Stimulated activated CD8-positive, alpha-beta memory T cell treated with anti-CD3 and anti-CD28 coated beads, Interleukin-4, amount 100 ng/mL, for 4 hours (primary cell): ENCODE measurements at places on chromosomes 3 and 15.

DNA sequence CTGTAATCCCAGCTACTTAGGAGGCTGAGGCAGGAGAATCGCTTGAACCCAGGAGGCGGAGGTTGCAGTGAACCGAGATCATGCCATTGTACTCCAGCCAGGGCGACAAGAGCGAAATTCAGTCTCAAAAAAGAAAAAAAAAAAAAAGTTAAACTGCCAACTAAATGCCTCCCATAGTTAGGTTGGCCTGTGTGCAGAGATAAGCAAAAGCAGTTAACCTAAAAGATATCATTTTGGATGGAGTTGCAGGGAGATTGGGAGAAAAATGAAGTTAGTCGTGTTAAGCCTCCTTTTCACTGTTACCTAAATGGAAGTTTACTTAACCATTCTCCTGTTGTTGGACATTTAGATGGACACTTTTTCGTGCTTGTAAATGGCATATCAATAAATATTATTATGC is 11.4 kb upstream of the FETUB start:
- no peak for DNase-seq

DNA sequence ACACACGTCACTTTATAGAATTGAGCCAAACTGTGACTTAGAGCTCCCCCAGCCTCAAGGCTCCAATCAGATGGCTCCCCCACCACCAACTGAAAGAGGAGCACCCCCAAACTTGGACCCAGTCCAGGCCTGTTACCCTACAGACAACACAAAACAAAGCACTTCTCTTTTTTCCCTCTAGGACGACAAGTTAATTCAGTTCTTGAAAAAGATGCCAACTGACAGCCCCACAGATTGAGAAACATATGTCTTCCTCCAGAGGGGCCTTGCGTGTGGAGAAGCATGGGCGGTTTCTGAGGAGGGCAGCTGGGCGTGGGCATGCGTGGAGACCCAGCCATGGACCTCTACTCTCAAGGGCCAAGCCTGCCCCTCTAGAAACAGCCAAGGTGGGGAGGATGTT is 229.5 kb downstream of the SHQ1 start:
- no peak for DNase-seq

DNA sequence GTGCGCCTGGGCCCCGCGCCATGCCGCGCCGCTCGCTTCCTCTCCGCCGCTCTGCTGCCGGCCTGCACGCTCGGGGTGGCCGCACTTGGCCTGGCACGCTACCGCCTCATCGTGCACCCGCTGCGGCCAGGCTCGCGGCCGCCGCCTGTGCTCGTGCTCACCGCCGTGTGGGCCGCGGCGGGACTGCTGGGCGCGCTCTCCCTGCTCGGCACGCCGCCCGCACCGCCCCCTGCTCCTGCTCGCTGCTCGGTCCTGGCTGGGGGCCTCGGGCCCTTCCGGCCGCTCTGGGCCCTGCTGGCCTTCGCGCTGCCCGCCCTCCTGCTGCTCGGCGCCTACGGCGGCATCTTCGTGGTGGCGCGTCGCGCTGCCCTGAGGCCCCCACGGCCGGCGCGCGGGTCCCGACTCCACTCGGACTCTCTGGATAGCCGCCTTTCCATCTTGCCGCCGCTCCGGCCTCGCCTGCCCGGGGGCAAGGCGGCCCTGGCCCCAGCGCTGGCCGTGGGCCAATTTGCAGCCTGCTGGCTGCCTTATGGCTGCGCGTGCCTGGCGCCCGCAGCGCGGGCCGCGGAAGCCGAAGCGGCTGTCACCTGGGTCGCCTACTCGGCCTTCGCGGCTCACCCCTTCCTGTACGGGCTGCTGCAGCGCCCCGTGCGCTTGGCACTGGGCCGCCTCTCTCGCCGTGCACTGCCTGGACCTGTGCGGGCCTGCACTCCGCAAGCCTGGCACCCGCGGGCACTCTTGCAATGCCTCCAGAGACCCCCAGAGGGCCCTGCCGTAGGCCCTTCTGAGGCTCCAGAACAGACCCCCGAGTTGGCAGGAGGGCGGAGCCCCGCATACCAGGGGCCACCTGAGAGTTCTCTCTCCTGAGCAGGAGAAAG is 951 bp downstream of the GPR62 start:
- DNase-seq = no peak

GRCh38 chr3:77427528-77427927 is 387.6 kb downstream of the ROBO2 start:
- no peak for DNase-seq

DNA sequence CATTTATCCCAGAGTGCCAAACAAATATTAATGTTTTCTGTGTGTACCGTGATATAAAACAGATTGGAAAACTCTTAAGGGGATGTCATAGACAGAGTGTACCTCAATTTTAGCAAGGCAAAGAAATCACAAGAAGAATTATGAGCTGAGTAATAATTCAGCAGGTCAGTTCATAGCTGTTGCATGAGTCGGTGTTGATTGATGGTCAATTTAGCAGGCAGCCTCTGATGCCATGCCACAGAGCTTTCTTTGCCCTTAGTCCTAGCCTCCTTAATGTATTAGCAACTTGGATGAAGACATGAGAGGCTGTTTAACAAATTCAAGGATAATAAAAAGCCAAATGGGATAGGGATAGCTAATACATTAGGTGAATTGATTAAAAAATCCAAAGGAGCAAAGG is 6.8 kb downstream of the SLC35A5 start:
- no peak for DNase-seq

- DNase-seq = no peak
These were observed 10.8 kb downstream of the SLC51A start for GRCh38 chr3:196227121-196227561.

DNA sequence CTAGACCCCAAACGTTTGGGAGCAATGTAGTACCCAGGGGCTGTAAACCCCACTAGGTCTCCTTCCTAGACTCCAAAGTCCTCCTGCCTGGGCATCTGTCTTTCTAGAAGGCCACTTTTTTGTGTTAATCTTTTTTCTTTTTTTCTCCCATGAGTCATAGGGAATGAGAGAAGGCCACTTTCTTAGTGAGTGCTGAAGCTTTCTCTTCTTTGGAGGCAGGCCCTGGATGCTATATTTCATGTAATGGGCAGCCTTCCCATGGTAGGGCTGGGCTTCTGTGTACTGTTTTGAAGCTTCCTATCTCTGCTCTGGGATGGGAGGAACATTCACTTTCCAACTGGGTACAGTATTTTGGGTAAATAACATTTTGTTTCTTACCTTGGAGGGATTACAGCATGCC is 15.2 kb upstream of the RTP2 start:
- DNase-seq = no peak
